ENCODE measurements at places on chromosomes 6 and 20. TPM values are rescaled to one million over a fixed set of nuclear protein-coding genes. Genes with fewer than 3 reads are reported as not detected.
A peak's percentile ranks its signal among the peaks of the same experiment; 100 is the strongest.

GRCh38 chr6:62465206-62465605, 179.2 kb upstream of the KHDRBS2 start:
- H3K27ac ChIP-seq = no peak overlapping the region
- H3K36me3 ChIP-seq = no peaks in the 10 kb centered on the region
- DNase-seq = no peak
- no peak overlapping the region for H3K4me3 ChIP-seq
- no peaks in the 10 kb centered on the region for H3K27me3 ChIP-seq
- no peaks in the 10 kb centered on the region for H3K4me1 ChIP-seq

DNA sequence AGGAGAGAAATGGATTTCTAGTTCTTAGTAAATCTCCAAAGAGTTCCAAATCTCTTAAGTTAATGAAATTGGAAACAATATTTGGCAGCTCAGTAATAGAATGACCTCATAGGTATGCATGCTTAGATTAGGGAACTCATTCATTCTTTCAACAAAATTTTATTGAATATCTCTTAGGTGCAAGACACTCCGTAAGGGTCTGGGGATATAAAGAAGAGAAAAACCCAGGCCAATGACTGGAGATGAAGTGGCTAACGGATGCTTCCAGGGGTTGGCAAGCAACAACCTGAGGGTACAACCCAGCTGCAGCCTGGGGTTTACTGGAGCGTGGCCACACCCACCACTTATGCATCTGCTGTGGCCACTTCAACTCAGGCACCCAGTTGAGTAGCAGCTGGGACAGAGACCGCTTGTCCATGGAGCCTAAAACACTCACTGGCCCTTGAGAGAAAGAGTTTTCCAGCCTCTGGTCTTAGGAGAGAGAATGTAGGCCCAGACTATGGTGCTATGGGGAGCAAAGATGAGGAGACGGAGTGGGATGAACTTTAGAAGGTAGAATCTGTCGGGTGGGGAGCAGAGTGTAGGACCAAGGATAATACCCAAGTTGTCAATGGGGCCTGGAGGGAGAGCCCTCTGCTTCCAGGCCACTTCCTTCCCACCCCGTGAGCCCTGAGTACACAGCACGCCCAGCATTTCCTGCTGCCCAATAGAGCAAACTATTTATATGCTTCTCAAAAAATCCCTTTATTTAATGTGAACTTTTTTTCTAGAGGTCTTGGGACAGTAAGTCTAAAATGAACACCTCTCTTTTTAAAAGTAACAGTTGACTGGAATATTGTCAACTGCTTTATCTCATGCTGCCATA, 46.8 kb upstream of the PXDC1 start:
- DNase-seq = no peak
- no peaks in the 10 kb centered on the region for H3K36me3 ChIP-seq
- H3K27ac ChIP-seq = no peak overlapping the region
- H3K27me3 ChIP-seq = peaks cover 7% of the 10 kb centered on the region

ARG1 gene
- total RNA-seq = not detected

DNA sequence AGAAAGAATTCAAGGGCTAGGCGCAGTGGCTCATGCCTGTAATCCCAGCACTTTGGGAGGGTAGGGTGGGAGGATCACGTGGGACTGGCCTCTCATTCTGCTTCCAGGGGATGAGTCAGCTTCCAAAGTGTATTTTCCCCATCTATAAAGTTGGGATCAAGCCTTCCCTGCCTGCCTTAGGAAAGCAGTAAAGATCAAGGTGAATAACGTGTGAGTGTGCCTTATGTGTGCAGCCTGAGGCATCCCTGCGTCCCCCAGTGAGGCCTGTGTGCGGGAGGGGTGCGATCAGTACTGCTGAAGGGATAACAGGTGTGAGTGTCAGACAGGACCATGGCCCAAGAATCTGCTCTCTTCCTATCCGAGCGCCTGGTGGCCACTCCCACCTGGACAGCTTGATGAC, 26.8 kb downstream of the TMEM181 start:
- peaks cover 38% of the 10 kb centered on the region for H3K36me3 ChIP-seq
- H3K27me3 ChIP-seq = no peaks in the 10 kb centered on the region
- no peaks in the 10 kb centered on the region for H3K4me1 ChIP-seq
- H3K4me3 ChIP-seq = no peak overlapping the region
- no peak overlapping the region for H3K27ac ChIP-seq

GRCh38 chr6:78942446-78942845, 75.1 kb downstream of the IRAK1BP1 start:
- no peak overlapping the region for H3K4me3 ChIP-seq
- no peaks in the 10 kb centered on the region for H3K27me3 ChIP-seq
- H3K27ac ChIP-seq = no peak overlapping the region
- no peak for DNase-seq

DNA sequence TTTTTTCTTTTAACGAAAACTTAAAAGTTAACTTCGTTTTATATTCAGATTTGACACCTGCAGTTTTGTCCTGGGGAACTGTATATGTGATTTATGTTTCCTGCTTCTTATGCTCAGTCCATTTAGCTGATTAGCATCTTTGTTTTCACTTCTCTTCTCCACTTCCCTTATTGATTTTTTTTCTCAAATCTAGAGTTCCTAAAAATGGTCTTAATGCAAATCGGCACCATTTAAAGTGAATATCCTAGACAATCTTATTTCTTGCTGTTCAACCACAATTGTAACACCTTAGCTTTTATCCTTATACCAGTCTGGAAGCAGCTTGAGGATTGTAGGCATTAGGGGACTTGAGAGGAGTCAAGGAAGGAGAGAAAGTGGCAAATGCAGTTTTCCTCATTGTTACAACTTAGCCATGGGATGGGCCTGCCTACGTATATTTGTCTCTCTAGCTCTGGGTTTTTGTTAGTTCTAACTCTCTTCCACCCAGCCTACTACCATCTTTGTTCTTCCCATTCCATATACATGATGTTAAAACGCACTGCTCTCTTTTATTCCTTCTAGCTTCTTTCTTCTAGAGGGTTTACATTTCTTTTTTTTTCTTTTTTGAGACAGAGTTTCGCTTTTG, 8.5 kb downstream of the QRSL1 start:
- H3K36me3 ChIP-seq = peaks cover 28% of the 10 kb centered on the region
- no peak for DNase-seq
- H3K4me1 ChIP-seq = peaks cover 19% of the 10 kb centered on the region
- no peak overlapping the region for H3K27ac ChIP-seq
- H3K27me3 ChIP-seq = no peaks in the 10 kb centered on the region
- H3K4me3 ChIP-seq = no peak overlapping the region

- H3K4me3 ChIP-seq = no peak overlapping the region
- no peak overlapping the region for H3K27ac ChIP-seq
- H3K4me1 ChIP-seq = peaks cover 12% of the 10 kb centered on the region
- DNase-seq = no peak
- peaks cover 3% of the 10 kb centered on the region for H3K36me3 ChIP-seq
These were observed 5.6 kb upstream of the TFB1M start for GRCh38 chr6:155319902-155320301.

CDSN gene
- total RNA-seq = not detected

- H3K27me3 ChIP-seq = no peaks in the 10 kb centered on the region
- H3K36me3 ChIP-seq = peaks cover 50% of the 10 kb centered on the region
- H3K4me3 ChIP-seq = no peak overlapping the region
- H3K4me1 ChIP-seq = no peaks in the 10 kb centered on the region
These were observed 10.3 kb downstream of the NSFL1C start for GRCh38 chr20:1456300-1456699.

DNA sequence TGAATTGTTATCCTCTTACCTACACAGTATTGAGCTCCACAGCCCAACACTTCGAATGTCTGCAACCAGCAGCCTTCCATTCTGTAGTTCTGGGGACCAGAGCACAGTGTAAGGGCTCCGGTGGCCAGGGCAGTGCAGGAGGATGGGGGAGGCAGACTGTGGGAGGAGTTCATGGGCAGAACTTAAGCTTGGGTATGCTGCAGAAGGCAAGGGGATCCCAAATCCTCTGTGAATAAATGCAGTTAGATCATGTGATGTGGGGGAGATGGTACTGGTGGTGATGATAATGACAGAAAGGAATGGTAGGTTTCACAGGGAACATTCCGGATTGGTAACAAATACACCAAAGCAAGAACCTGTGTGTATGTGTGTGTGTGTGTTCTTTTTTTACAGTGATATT, 26.5 kb upstream of the CNKSR3 start:
- DNase-seq = no peak
- no peak overlapping the region for H3K4me3 ChIP-seq
- H3K27ac ChIP-seq = no peak overlapping the region
- no peaks in the 10 kb centered on the region for H3K36me3 ChIP-seq
- peaks cover 8% of the 10 kb centered on the region for H3K27me3 ChIP-seq

- peaks cover 2% of the 10 kb centered on the region for H3K36me3 ChIP-seq
- H3K27me3 ChIP-seq = peaks cover 19% of the 10 kb centered on the region
- peak overlapping the region; percentile 79 for H3K4me3 ChIP-seq
- DNase-seq = no peak
- H3K4me1 ChIP-seq = peaks cover 39% of the 10 kb centered on the region
These were observed 348 bp upstream of the PYGB start for GRCh38 chr20:25247518-25247955.

IL17F gene
- not detected for total RNA-seq

DNA sequence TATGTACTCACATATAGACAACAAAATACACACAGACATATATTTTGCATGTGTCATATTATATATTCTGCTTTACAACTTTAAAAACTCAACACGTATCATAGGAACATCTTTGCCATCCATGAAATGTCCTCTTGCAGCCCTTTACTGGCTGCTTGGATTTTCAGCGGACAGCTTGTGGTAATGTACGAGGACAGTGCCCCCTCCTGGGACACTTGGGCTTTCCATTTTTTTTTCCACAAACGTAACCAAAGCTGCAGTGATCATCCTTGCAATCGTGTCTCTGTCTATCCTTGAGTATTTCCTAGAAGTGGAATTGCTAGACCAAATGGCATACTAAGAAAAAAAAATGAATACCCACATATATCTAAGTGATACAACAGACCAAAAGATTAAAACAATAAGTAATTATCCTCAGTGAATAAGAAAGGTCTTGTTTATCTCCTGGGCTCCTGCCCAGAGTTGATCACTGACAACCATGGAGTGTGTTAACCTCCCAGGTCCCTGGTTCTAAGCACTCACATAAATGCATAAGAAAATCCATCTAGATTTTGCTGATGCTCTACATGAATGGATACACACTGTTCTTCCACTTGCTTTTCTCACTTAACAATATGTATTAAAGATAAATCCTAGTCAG, 18.1 kb downstream of the BPI start:
- peaks cover 35% of the 10 kb centered on the region for H3K27me3 ChIP-seq
- DNase-seq = no peak
- H3K36me3 ChIP-seq = no peaks in the 10 kb centered on the region
- H3K4me1 ChIP-seq = peaks cover 2% of the 10 kb centered on the region
- H3K4me3 ChIP-seq = no peak overlapping the region
